ENCODE measurements at places on chromosomes 4 and X. TPM values are rescaled to one million over a fixed set of nuclear protein-coding genes. Genes with fewer than 3 reads are reported as not detected.

The ELF2 gene
- 30.5 TPM for total RNA-seq

The GSX2 gene
- total RNA-seq, result not detected

The SPANXB1 gene
- not detected for total RNA-seq

The IL2 gene
- 101 TPM for total RNA-seq

The CCNA2 gene
- 74.7 TPM for total RNA-seq

The GRIA3 gene
- total RNA-seq, result not detected

The VCX2 gene
- not detected for total RNA-seq

DNA sequence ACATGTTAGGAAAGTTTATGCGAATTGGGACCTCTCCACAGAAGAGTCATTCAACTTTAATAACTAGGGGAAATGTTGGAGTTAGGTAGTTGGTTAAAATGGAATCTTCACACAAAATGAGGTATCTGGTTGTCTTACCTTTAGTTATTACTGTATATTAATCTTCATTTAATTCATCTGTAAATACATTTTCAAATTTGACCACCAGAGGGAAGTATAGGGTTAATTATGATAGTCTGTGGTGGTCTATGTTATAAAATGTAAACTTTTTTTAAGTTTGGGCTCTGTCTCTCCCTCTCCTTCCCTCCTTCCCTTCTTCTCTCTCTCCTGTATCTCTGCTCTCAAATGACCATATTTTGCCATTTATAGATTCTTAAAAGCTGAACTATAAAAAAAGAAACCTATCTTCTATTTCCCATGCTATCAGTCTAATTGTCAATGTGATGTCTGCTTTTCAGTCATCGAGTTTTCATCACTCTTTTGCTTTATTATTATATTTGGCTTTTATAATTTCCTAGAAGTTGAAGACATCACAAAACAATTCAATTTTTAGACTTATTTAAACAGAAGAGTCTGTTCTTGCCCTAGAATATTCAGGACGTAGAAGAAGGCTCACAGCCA, 49.8 kb downstream of the TMEM144 start:
- DNase-seq, result no peak

GRCh38 chr4:81628489-81628888, 156.8 kb upstream of the RASGEF1B start:
- no peak for DNase-seq

DNA sequence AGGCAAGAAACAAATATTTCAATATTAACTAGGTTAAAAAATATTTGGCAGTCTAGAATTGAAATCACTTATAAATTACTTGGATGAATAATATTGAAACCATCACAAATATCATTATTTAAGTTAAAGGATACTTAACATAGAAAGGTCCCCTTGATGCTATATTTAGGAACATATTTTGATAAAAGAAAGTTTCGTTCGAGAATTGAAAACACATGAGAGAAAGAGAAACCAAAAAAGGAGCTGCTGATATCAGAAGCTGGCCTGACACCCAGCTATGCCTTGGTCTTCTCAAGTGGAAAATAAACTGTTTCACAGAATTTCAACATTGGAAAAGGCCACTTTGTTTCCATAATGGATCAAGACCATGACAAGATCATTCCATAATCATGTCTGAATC, 762.4 kb downstream of the DMD start:
- no peak for DNase-seq

DNA sequence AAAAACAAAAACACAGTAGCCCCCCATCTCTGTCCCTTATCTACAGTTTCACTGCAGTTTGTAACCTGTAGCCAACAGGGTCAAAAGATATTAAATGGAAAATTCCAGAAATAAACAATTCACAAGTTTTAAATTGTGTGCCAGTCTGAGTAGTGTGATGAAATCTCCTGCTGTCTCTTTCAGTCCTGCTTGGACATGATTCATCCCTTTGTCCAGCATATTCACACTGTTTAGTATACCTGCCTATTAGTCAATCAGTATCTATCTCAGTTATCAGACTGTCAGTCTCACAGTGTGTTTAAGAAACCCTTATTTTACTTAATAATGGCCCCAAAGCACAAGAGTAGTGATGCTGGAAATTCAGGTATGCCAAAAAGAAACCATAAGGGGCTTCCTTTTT, 21.9 kb downstream of the CNOT6L start:
- DNase-seq, result no peak

DNA sequence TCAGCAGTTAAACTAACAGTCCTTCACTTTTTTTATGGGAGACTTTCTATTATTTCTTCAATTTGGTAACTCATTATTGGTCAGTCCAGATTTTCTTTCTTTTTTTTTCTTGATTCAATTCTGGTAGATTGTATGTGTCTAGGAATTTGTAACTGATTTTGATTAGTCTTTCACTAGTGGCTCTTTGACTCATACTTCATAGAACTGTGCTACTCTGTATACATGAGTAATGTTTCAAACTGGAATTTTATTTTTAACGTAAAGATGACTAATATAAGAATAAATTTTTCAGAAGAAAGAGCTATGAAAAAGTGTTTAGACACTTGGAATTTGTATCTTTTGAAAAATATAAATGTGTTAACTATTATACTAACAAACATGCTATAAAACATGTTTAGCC, 813.0 kb downstream of the TRAM1L1 start:
- DNase-seq, result no peak

- no peak for DNase-seq
Measured at GRCh38 chr4:79993476-79993875, 79.6 kb downstream of the ANTXR2 start.

DNA sequence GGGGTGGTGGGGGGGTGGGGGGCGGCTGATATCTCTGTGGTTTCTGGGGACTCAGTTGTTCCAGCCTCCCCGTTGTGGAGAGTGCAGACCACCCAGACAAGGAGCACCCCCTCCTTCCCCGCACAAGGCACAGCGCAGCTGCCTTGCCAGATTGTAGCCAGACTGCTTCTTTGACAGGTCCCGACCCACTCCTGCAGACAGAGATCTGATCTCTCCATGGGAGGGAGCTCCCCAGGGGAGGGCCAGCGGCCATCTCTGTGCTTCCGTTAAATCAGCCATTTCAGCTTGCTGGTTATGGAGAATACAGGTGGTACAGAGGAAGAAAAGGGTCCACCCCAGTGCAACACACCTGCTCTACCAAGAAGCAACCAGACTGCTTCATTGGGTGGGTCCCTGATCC, 80.8 kb downstream of the FGF16 start:
- no peak for DNase-seq

DNA sequence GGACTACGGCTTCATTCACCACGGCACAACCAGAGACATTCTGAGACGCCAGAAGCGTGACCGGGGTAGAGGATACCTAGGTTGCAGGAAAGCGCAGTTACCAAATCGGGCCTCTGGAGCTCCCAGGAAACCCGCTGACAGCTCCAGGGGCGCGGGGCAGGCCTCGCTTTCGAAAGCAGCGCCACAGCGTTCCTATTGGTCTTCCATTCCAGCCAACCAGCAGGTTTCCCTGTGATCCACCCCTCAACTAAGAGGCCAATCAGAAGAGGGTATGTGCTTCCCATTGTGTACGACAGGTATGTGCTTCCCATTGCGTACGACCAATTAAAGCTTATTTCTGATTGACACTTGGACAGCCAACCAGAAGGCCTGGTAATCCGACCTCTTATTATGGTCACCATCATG, 14.9 kb downstream of the SNX12 start:
- peak; percentile 9 for DNase-seq

DNA sequence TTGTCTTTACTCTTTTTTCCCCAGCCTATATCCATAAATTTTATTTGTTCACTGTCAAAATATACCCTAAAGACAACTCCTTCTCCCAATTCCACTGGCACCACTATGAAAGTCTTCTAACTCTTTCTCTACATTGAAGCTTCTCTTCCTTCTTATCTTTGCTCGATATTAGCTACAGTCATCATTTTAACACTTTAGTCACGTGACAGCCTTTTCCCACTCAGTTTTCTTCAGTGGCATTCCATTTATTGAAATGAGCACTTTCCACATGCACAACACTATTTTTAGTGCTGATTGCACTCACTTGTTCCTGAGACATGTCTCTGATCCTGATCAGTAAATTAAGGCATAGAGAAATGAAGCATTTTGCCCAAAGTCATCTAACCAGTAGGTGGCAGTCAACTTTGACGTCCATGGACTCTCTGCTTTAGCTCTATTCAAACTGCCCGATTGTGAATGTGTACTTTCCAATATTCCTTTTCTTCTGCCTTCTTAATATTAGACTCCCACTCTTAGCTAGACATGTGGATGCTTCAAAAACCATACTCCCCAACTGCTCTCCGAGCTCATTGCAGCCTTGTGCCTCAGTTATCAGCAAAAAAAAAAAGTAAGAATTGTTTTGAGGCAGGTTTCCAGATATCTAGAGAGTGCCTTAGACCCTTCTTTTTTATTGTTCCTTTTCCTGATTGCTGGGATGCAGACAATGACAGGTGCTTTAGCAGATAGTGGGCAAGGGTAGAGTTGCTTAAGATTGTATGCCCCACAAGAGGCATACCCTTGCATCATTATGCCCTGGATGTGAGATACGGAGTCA, 394.4 kb upstream of the ADGRL3 start:
- no peak for DNase-seq

DNA sequence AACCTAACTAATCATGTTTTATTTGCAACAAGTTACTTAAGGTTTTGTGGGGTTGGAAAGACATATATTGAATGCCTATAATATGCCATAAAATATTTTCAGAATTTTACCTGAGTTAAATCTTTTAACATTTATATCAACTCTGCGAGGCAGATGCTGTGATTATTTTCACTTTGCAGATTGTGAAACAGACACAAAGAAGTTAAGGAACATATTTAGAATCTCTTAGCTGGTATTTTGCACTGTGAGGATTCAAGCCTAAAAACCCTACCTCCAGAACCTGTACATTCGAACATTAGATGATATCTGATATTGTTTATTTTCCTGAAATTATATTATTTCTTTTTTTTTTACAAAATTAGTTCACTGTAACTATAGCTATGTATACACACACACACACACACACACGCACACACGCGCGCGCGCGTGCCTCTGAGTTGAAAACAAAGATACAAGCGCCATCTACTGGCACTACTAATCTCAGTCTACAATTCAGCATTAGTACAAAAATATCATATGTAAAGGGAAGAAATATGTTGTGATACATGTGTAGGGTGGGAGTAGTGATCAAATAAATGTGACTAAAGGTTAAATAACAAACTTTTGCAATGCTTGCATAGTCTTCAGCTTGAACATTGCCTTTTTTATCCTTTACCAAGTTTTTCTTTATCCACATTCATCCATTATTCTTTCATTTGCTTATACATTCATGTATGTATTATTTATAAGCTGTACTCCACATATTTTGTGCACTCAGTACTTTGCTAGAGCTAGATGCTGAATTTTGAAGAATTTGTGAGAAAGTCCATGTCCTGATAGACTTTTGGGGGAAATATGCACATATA, 61.5 kb downstream of the ANXA10 start:
- peak; percentile 23 for DNase-seq

DNA sequence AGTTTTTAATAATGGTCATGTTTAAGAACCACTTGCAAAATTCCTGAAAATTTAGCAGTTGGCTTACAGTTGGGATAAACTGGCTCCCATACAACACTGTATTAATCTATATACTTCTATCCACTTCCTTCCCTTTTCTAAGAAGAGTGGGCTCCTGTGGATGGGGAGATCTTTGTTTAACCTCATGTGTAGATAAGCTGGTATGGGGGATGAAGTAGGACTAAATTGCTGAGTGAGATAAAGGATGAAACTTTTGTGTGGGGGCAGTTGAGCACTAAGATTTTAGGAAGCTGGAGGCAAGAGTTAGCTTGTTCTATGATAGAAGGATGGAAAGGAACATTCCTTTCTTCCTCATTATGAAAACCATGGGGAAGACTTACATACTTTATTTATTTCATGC, 54.6 kb upstream of the ATP8A1 start:
- DNase-seq, result no peak

DNA sequence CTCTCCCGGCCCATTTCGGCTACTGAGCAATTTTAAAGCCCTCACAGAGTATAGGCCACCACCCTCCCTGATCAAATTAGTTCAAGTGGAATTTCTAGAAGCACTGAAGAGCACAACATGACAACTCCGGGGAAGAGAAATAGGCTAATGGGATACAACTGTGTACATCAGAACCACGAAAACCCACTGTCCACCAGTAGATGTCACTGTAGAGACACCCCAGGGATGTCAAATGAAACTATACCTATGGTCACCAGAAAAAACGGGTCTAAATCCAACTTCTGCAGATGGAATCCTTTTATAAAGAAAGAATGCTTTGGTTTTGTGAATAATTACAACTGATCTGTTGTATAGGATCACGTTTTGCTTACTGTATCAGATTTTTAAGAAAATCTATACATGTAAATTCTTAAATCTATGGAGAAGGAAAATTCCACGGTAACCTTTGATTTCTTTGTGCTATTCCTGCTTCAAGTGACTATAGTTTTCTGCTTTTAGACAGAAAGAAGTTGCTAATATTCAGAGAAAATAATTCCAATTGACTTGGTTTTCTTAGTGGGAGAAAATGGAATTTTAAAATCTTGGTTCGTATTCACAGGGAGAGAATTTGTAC, 29.5 kb upstream of the MAP3K15 start:
- DNase-seq, result no peak

DNA sequence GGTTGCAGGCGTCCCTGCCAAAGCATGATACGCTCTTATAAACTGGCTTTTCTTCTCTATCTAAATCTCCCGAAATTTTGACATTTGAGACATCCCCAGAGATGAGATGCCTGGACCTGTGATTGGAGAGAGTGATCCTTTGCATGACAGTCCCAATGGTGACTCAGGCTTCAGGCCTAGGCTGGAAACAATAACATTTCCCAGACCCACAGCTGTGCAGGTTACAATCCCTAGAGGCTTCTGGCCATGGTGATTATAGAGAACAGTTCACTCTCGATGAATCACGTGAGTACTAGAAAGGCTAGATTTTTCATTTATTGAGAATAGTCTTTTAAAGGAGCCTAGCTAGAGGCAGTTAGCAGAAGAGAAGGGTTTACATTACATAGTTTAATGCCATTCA, 75.9 kb downstream of the SPATA18 start:
- no peak for DNase-seq

GRCh38 chr4:744212-744841, 38.7 kb downstream of the PCGF3 start:
- no peak for DNase-seq
